ENCODE measurements at places on chromosomes 6 and 20. TPM values are rescaled to one million over a fixed set of nuclear protein-coding genes. Genes with fewer than 3 reads are reported as not detected.

- no peak for DNase-seq
Observed at GRCh38 chr20:2399390-2399789, 18.7 kb downstream of the TGM6 start.

DNA sequence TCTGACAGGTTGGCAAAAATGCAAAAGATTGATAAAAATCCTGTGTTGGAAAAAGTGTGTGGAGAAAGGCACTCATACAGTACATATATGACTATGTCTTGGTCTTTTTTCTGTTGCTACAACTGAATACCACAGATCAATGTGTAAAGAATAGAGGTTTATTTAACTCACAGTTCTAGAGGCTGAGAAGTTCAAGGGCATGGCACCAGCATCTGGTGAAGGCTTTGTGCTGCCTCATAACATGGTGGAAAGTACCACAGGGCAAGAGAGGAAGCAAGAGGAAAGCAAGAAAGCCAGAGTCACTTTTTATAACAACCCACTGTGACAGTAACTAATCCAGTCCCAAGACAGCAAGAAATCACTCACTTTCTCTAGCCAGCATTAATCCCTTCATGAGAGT is 57.5 kb downstream of the ALDH8A1 start:
- no peak for DNase-seq

- DNase-seq: no peak
Observed at GRCh38 chr6:151738267-151738666, 69.2 kb upstream of the ESR1 start.

GPX5 gene
- total RNA-seq: not detected

FGD2 gene
- total RNA-seq: 0.07 TPM

- no peak for DNase-seq
Observed at GRCh38 chr6:169700296-169700695, 1.5 kb downstream of the WDR27 start.

DNA sequence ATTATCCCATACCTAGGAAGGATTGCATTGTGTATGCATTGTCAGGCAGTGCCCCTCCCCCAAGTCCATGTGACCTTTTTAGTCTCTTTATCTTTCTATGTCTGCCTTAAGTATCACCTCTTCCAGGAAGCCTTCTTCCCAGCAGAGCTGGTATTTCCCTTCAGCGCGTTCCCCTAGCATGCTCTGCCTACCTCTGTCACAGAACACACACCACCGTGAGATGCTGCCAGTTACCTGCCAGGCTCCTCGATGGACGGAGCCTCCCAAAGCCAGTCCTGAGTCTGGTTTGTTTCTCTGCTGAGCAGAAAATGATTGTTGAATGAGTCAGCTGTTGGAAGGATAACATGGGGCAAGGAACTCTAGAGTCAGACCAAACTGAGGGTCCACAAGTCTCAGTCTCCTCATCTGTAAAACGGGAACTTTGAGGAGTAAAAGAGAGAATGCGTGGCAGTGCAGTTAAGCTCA is 11.3 kb upstream of the ZNF335 start:
- no peak for DNase-seq

Data from foreskin keratinocyte (primary cell).